Activated T-cell treated with anti-CD3 and anti-CD28 coated beads for 48 hours (primary cell): ENCODE measurements at places on chromosomes 13 and 19.

DNA sequence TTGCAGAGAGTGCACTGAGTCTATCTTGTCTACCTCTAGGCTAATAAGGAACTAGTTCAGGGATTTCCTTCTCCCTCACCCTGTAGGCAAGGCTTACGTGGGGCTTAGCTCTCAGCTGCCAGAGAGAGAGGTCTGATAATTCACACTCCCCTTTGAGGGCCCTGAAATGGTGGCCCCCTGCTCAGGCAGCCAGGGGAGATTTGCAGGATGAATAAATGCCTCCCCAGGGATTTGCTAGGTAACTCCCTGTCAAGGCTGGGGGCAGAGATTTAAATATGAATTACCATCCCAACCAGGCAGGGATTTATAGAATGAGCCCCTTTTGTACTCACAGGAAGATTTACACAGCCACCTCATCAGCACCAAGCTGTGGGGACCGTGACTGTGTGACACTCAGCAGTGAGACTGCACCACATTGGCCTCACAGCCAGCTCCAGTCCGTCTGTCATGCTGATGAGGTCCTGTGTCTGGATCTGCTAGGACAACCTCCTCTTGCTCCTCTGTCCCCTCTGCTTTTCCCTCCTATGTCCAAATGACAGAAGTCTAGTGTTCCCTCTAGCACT is 73.4 kb downstream of the CBY2 start:
- no peak for DNase-seq

- DNase-seq = no peak
Measured at GRCh38 chr13:72317346-72318109, 409.9 kb downstream of the MZT1 start.

DNA sequence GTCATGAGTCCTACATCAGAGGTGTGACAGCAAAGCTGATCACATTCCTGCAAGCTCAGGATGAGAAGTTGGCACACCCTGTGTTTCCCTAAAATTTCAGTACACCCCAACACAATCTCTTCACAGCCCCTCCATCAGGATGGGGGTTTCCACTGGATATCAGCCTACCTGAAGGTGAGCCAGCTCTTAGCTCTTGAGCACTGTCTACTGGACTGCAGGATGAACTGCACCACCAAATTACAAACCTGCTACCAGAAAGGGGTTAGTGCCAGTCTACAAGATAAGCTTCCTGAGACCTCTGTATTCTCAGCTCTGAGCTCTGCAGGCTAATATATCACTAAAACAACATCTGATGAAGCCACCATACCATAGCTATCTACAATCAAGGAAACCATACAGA is 1616.2 kb upstream of the SPRY2 start:
- no peak for DNase-seq

- DNase-seq = no peak
Measured at GRCh38 chr13:40520916-40521315, 145.5 kb downstream of the FOXO1 start.

DNA sequence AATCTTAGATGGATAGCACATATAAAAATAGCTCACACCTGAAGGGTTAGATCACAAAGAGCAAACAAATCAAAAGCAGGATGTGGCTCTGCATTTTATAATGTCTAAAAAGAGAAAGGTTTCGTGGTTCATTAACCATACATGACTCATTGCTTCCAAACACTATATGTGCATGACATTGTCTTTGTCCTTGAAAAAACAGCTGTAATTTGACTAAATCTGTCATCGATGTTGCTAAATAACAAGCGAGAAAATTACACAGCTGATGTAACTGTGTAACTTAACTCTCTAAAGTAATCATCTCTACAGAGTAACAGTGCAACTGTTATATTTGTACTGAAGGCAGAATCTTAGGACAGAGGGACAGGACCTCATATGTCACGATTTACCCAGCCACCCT is 383.1 kb upstream of the GPC6 start:
- no peak for DNase-seq

DNA sequence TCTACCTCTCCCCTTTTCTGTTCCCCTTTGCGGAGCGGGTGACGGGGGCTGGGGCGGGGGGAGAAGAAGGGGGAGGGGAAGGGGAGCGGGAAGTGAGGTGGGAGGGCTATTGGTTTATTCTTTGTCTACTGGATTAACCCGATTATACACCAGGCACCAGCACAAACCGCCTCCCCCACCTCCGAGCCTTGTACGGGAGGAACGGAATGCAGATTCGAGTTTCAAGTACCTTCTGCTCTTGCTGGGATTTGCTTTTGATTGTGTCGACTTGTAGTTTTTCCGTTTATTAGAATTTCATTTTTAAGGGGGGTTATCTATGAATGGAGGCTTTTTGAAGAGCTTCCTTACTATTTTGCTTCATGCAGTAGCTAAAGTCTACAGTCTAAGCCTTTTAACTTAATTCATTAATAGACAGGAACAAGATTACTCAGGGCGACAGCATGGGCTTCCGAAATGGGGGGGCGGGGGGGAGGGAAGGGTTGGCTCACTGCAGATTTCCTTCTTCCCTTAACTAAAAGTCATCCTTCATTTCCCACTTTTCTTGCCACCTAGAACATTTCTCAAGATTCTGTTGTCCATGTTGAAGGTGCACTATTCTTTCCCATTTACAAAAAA is 937 bp upstream of the SPRY2 start:
- DNase-seq = no peak

DNA sequence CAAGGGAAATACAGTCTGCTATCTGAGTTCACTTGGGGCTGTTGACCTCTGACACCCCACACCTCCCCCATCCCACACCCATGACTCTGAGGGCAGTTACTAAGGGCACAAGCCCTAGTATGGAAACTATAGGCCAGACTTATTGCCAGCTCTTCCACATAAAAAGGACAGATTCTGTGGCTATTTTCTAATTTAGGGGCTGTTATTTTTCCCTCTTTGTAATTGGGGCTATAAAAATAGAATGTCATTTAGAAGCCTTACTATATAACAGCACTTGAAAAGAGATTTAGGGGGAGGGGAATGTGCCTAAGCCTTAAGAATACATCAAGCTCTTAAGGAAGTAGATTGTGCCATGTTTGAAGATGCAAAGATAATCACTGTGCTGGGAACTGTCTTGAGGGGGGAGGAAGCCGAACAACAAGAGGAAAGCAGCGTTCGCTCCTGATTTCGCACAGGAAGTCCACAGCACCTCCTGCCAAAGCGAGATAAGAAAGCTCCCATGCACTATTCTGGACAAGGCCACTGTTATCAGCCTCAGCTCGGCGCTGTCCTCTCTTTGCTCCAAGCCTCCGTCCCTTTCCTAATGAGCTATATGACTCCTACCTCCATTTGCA is 86.6 kb downstream of the FLT1 start:
- DNase-seq = no peak

GRCh38 chr13:49042476-49042875 is 66.8 kb downstream of the FNDC3A start:
- DNase-seq = no peak

- DNase-seq = no peak
Measured at GRCh38 chr13:25203127-25203740, 31.1 kb upstream of the AMER2 start.

DNA sequence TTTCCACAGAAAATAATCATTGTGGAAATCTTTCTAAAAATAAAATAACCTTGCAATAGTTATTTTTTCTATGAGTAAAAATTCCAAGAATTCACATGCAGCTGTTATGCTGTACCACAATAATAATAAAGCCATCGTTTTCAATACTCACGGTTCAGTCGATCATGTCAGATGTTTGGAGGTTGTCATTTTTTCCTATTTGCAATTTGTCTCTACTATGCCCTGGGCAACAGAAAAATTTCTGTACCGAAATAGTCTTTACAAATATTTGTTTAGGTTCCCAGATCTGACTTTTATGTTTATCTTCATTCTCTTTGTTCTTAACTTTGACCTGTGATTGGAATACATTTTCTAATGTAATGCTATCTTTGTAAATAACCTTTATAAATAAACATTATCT is 79.7 kb downstream of the ESD start:
- no peak for DNase-seq

GRCh38 chr13:28582892-28583240 is 76.1 kb upstream of the POMP start:
- no peak for DNase-seq

- DNase-seq = no peak
Measured at GRCh38 chr13:66532146-66532545, 698.0 kb downstream of the PCDH9 start.

GRCh38 chr13:62643799-62644524 is 1228.3 kb upstream of the PCDH20 start:
- no peak for DNase-seq

DNA sequence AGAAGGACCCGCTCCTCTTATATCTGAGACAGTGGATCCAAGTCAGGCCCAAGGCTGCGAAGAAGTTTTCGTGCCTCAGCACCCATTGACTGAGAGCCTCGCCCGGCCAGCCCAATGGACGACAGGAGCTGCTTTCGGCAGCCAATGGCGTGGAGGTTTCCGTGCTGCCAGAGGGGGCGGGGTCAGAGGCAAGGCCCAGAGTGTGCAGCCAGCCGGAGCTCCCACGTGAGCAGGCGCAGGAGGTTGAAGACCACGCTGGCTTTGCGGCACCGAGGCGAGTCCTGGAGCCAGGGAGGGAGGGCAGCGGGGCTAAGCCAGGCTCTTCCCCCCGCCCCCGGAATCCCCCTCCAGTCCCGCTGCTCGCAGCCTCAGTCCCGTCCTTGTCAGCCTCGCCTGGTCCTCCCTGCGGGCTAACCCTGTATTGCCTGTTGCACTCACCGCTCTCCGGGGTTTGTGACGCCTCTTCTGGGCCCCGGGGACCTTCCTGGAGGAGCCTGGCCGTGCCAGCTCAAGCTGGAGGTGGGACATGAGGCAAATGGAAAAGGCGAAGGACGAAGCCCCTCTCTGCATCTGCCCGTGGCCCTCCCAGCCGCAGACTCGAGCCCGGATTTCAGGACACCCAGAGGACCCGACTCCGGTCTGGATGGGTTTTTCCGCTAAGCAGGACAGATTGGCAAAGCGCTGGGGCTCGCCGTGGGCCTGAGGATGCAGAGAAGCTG is 1.5 kb downstream of the IFNL4 start:
- DNase-seq = no peak

DNA sequence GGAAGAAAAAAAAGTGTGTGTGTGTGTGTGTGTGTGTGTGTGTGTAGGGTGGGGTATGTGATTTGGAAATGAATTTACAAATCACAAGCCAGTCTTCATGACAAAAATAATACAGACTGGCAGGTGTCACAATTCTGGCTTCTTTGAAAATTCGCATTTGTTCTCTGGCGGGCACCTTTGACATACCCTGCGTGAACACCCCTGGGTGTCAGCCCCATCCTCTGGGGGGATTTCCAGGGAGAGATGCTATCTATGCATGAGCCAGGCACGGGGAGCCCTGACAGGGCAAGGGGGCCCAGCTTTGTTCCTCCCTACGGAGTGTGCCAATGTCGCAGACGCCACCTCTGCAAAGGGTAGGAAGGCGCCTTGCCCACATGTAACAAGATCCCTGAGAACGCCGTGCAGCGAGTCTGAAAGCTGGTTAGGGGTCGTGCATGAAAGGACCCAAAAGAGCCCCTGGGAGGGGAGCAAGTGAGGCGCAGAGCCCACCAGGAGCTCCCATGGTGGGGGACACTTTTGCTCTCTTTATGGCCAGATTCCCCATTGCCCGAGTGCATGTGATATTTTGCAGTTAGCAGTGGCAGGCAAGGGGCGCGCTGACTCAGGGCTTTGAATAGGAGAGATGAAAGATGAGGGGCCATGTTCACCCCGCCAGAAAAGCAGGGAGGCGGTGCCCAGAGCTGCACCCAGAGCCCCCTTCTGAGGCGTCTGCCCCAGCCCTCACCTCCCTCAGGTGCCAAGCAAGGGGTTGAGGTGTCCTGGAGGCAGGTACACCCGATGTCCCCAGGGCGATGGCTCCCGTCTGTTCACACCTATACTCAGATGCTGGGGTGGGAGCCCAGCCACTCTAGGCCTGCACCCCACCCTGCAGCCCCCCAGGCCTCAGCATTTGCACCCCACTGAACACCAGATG is 45.3 kb downstream of the KLF2 start:
- DNase-seq = no peak

GRCh38 chr13:90594681-90595080 is 752.8 kb upstream of the MIR17HG start:
- DNase-seq = no peak

GRCh38 chr13:40390401-40390916 is 276.0 kb downstream of the FOXO1 start:
- DNase-seq = no peak

- DNase-seq = no peak
Measured at GRCh38 chr19:53182202-53182601, 11.0 kb downstream of the ZNF665 start.

- no peak for DNase-seq
Measured at GRCh38 chr13:32636711-32637110, 50.5 kb downstream of the PDS5B start.

DNA sequence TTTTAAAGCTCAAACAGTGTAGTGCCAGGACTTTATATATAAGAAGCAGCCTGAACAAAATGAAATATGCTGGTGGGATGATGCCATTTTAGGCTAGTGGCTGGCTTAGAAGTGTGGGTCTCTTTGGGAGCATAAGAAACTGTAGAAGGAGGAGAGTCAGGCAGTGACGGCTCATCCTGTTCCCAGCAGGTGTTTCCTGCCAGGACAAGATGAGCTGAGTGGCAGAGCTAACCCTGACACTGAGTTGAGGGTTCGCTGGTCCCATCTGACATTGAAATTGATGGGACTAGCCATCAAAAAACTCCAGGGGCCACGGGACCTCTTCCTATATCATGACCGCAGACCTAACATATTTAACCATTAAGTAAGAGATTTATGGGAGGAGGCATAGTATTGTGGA is 51.3 kb downstream of the ESD start:
- DNase-seq = no peak

- DNase-seq = no peak
Measured at GRCh38 chr19:14478113-14478545, 3.0 kb upstream of the PTGER1 start.

- DNase-seq = no peak
Measured at GRCh38 chr13:34942732-34943435, 814 bp downstream of the NBEA start.

DNA sequence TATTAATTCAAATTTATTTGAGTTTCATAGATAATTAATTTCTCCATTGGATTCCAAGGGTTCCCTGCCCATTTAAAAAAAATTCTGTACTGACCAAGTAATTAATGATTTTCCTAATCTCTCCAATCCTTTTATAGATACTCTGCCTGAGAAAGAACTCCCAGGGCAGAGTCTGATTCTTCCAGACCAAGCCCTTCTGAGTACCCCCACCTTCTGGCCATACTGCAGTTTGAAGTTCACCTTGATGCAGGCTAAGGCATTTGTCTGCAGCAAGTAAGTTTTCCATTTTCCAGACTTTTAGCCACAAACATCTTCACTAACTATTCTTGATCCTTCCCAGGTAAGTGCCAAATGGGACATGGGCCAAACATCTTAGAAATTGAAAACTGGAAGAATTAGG is 195.9 kb downstream of the LHFPL6 start:
- DNase-seq = no peak

DNA sequence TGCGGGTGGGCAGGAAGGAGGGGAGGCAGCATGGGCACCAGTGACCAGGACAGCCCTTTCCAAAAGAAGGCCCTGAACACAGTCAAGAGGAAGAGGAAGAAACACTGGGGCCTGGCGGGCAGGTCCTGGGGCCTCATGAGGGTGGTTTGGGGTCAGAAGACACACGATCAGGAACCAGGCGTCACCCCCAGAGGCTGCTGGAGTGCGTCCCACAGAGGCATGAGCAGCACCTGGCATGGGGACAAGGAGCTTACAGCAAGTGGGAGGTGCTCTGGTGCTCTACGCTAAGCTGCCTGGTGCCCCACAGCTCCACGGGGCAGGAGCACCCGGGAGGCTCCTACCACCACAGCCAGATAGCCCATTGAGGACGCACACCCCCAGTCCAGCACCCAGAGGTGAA is 20.0 kb downstream of the ELL start:
- DNase-seq = no peak
